ENCODE measurements at places on chromosomes 13 and 19. TPM values are rescaled to one million over a fixed set of nuclear protein-coding genes. Genes with fewer than 3 reads are reported as not detected.

GRCh38 chr13:52884429-52885010, 36.1 kb upstream of the PCDH8 start:
- no peak for DNase-seq

- no peak for DNase-seq
These were observed 48.4 kb downstream of the CYP4F22 start for GRCh38 chr19:15556634-15557181.

DNA sequence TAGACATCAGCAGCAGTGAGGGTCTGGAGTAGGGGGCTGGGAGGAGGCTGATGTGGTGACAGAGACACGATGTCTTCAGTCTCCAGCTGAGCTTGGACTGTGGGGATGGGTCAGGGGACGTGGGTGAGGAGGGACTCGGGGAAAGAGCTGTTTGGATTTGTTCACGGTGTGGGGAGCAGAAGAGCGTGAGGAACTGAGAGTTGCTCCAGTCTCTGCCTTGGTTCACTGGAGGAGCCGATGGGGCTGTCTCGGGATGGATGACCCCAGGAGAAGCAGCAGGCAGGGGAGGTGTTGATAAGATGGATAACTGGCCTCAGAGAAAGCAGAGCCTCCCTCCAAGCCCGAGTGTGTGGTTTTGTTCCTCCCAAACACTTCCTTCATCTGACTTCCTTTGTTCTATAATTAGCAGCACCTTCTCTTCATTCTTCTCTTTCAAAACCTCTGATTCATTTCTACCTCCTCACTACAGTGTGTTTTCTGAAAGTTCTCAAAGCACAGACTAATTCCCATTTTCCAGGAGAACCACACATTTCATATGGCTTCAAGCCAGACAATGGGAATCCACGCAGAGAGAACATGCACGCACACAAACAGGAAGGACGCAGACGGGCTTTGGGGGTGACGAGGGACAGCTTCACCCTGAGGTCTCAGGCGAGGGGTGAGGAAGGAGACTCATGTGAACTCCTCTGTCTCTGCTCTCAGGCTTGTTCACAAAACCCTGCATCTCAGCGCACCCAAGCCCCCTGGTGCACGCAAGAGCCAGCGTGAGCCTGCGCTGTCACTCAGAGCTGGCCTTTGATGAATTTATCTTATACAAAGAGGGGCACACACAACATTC, 18.6 kb downstream of the LAIR2 start:
- DNase-seq, result no peak

GRCh38 chr19:48511321-48511731, 309 bp downstream of the LMTK3 start:
- no peak for DNase-seq

DNA sequence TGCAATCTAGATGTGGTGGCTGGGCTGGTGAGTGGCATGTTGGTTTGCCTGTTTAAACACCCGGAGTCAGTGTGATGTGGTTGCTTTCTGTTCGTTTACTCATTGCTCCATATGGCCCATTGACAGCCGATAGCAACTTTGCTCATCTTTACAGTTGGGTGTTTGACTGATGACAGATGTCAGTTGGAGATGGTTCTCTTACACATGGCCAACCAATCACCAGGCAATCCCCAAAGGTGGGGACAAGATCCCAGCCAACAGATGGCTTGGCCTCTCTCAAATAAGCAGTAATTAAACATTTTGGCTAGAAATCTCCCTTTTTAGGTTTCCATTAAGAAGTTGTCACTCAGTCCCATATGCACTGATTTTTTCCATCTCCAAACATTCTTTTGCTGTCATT, 497.1 kb upstream of the ARGLU1 start:
- no peak for DNase-seq

GRCh38 chr13:95456815-95457214, 95.7 kb upstream of the CLDN10 start:
- no peak for DNase-seq

Gene ARL11
- total RNA-seq, result 1.7 TPM

Gene OR7A5
- not detected for total RNA-seq
